ELR (cell line): ENCODE measurements at places on chromosomes 5 and 9.

DNA sequence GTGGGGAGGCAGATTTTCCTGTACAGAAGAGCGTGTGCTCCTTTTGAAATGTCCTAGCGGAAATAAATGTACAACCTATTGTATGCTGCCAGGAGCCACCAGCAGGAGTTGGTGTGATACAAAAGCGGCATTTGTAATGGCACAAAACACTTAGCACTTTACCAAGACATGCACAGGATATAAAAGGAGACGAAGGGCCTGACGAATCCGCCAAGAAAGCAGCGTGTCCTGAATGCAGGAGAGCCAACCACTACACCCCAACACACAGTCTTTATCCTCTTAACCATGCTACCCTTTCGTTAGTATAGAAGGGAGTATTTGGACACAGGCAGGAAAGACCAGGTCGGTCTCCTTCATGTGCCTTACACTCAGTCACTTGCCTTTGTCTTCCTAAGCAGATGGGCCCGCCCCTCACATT lies 218.1 kb downstream of the TRIM32 start:
- DNase-seq: no peak

- DNase-seq: no peak
Measured at GRCh38 chr9:120474591-120475243, 105.2 kb downstream of the CDK5RAP2 start.

DNA sequence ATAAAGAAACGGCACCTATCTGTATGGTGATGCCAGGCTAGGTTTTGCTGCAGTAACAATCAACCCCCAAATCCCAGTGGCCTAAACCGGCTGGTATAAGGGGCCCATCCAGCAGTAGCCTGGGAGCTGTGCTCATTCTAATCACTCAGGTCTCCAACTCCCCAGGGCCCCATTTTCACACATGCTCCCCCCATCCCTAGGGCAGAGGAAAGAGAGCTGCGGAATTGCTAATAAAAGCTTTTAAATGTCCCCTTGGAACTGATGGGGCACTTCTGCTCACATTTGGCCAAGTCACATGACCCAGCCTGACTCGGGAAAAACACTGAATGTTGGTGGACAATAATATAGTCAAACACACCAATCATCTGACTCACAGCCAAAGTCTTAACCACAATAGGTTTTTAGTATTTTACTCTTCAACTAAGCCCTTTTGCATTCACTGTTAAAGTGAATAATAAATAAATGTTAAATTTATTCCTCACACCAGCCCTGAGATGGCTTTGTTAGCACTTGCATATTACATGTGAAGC lies 1.6 kb downstream of the FBLL1 start:
- peak; percentile 33 for DNase-seq

DNA sequence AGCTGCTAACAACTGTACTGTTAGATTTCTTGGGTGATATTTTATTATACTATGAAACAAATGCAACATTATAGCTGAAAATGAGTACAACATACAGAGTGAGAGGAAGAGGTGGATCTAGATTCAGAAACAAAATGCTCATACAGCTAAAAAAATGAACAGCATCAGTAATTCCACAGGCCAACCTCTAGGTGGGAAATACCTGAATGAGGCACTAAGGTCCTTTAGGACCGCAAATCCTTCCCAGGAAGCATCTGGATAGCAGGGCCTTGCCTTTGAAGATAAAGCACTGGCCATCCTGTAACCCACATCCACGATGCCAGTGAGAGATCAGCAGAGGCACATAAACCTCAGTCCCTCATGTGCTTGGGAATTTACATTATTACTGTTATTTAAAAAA lies 310.8 kb downstream of the YTHDC2 start:
- peak; percentile 8 for DNase-seq

GRCh38 chr9:117488659-117489058 lies 73.8 kb upstream of the ASTN2 start:
- no peak for DNase-seq

DNA sequence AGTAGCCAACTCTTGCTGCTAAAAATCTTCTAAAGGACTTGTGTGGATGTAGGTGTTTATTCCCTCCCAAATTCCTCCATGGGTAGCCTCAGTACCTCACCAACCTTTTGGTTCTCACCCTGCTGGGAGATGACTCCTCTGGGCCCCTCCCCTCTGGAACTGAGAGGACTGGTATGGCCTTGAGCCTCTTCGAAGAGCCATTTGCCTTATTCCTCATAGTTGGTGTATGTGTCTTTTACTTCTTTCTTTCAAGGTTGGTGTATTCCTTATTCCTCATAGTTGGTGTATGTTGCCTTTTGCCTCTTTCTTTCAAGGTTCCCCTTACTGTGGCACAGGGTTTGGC lies 48.3 kb downstream of the GNAQ start:
- no peak for DNase-seq

DNA sequence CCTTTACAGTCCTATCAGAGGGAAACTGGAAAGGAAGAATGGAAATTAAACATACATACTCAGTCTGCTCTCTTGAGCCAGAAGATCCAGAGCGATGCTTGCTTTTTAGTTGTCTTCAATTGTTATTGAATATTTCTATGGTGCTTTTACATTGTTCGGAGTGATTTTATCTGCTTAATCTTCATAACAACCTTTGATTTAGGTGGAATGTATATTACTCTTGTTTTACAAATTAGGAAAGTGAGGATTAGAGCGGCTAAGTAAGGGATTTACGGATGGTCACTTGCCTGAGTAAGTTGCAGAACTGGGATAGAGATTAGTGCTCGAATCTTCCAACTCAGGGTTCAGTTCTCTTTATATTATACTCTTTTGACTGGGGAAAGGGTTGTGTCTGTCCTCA lies 69.1 kb downstream of the PBX3 start:
- no peak for DNase-seq

- no peak for DNase-seq
Measured at GRCh38 chr5:2353211-2353610, 398.3 kb downstream of the IRX2 start.

DNA sequence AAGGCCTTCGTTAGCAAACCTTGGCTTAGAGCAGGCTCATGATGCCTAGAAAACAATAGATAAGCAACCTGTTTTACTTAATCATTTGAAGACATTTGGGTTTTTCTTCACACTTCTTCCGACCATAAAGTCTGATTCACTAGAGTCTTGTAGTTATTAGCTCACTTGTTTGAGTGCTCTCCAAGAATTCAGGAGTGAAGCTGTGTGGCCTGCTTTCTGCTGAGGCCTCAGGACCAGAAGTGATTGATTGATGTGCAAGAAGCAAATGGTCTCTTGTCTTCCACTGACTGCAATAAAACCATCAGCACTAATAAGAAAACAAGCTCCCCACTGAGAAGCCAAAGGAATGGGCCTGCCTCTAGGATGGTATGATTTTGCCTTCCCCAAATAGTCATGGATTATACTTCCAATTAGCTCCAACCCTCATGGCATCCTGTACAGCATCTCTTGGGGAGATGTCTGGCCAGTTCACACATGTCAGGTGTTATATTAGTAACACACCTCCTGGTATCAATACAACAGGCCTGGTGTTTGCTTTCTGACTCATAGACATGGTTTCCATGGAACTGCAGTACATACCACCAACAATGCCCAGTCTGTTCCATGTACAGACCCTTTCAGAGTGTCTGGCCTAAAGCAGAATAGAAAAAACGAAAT lies 317.6 kb downstream of the CWC27 start:
- DNase-seq: peak; percentile 17
